Daoy (cell line): ENCODE measurements at places on chromosomes 1 and 21. TPM values are rescaled to one million over a fixed set of nuclear protein-coding genes. Genes with fewer than 3 reads are reported as not detected.
A peak's percentile ranks its signal among the peaks of the same experiment; 100 is the strongest.

The ITGB2 gene
- total RNA-seq = 0.09 and 1.0 TPM in 2 replicates

The TMIGD3 gene
- total RNA-seq = not detected in 2 replicates

The KDF1 gene
- total RNA-seq = 0.11 TPM in 1 of 2 replicates, not detected in the other

The REN gene
- total RNA-seq = not detected in 2 replicates

The TRIM67 gene
- 0.17 TPM in 1 of 2 replicates, not detected in the other for total RNA-seq

The TNFRSF18 gene
- 0.89 and 1.9 TPM in 2 replicates for total RNA-seq

The SPRR1B gene
- not detected in 2 replicates for total RNA-seq

The SERPINC1 gene
- not detected in 2 replicates for total RNA-seq

The PLA2G2D gene
- total RNA-seq = not detected in 2 replicates

The SIM2 gene
- 12.9 and 16.5 TPM in 2 replicates for total RNA-seq

The S100A10 gene
- total RNA-seq = 68.5 and 77.3 TPM in 2 replicates

DNA sequence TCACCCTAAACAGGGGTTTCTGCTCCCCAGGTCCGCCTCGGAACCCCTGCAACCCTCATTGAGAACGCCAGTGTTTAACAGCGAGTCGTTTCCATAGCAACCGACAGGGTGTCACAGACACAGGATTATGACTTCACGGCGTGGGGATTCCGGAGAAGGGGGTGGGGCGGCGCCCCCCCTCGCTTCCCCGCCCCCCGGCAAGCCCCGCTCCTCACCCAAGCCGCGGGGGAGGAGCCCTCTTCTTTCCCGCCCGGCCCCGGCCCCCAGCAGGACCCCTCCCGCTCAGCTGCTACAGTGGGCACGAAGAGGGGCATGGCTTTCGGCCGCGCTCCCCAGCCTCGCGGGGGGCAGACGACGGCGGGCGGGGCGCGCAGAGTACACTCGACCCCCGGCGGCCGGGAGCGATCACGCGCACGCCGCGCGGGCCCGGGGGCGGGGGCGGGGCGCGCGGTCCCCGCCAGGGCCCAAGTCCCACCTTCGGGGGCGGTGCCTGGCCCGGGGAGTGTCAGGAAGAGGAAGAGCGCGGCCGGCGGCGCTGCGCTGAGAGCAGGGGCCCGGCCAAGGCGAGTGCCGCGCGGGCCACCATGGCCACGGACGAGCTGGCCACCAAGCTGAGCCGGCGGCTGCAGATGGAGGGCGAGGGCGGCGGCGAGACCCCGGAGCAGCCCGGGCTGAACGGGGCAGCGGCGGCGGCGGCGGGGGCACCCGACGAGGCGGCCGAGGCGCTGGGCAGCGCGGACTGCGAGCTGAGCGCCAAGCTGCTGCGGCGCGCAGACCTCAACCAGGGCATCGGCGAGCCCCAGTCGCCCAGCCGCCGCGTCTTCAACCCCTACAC is at the start of gene EFHD2:
EFHD2 (plus strand) TSS at position 501 of the 835 bp plus-strand sequence; CDS start at position 585, 84 bp downstream.
- DNase-seq = peak; percentile 89

GRCh38 chr1:40014253-40014706 is 26.2 kb upstream of the CAP1 start:
- DNase-seq = no peak

- peak; percentile 15 for DNase-seq
Measured at GRCh38 chr1:199857108-199857507, 170.4 kb upstream of the NR5A2 start.

GRCh38 chr1:169363046-169363730 is 4.4 kb downstream of the NME7 start:
- DNase-seq = peak; percentile 79

DNA sequence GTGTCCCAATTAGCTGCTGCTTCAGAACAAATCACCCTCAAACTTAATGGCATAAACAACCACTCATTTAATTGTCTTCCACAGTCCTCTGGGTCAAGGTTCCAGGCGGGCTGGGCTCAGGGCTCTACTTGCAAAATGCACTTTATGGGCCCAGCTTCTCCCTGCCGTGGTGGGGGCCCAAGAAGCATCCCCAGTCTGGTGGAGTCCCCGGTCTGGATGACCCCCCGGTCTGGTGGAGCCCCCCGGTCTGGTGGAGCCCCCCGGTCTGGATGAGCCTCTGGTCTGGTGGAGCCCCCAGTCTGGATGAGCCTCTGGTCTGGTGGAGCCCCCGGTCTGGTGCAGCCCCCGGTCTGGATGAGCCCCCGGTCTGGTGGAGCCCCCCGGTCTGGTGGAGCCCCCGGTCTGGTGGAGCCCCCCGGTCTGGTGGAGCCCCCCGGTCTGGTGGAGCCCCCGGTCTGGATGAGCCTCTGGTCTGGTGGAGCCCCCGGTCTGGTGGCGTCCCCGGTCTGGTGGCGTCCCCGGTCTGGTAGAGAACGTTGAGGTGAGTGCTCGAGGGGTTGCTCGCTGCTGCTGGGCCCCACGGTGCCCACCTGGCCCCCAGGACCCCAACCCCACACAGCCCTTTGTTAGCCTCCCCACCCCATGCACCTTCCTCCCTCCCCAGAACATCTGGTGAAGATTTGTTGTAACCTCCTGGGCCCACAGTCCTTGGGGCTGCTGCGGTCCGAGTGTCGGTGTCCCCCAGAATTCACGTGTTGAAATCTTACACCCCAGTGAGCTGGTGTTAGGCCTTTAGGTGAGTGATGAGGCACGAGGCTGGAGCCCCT is 33.8 kb downstream of the POFUT2 start:
- DNase-seq = no peak

GRCh38 chr1:206030714-206031113 is 7.0 kb upstream of the CTSE start:
- DNase-seq = peak; percentile 69

- no peak for DNase-seq
Measured at GRCh38 chr1:161335796-161336195, 21.6 kb downstream of the SDHC start.

GRCh38 chr1:179087665-179088064 is 5.8 kb downstream of the TOR3A start:
- DNase-seq = peak; percentile 28

- peak; percentile 61 for DNase-seq
Measured at GRCh38 chr1:70459496-70460225, 48.6 kb downstream of the CTH start.

GRCh38 chr1:38173157-38173831 is 126.7 kb upstream of the POU3F1 start:
- DNase-seq = no peak

- DNase-seq = no peak
Measured at GRCh38 chr21:35102488-35103371, 53.6 kb upstream of the RUNX1 start.

GRCh38 chr1:229209386-229209785 is 61.5 kb upstream of the RAB4A start:
- peak; percentile 49 for DNase-seq

GRCh38 chr1:162151900-162152829 is 82.7 kb downstream of the NOS1AP start:
- no peak for DNase-seq

GRCh38 chr1:53655931-53656746 is 82.8 kb downstream of the GLIS1 start:
- peak; percentile 63 for DNase-seq

DNA sequence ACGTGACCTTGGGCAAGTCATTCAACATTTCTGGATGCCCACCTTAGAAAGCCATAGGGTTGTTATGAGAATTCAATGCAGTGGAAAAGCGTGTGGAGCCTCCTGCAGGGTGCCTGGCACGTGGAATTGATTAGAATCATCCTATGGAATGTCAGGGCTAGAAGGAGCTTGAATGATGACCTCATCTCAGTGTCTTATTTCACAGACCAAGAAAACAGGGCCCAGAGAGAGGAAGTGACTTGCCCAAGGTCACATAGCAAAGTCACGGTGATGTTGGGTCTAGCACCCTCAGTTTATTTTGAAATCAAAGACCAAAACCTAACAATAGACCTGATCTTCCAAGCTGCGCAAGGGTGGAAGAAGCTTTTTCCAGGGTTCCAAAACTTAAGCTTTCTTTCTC is 6.0 kb downstream of the TRABD2B start:
- DNase-seq = peak; percentile 62

DNA sequence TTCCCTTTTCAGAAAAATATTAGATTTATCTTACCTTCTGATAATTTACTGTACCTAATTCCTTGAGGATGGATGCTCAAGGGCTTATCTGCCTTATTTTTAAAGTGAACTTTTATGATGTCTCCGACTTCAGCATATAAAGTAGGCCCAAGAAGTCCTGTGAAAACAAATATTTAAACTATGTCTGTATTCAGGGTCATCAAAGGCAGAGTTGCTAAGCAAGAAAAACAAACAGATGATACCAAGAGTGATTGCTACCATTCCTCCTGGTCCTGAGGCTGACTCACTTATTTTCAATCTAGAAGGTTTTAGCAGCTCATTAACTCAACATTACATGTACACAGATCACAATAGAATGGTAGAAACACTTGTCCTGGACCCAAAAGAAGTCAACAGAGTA is 14.1 kb downstream of the F5 start:
- DNase-seq = peak; percentile 10

GRCh38 chr1:203931953-203932352 is 70.6 kb downstream of the SNRPE start:
- DNase-seq = no peak

DNA sequence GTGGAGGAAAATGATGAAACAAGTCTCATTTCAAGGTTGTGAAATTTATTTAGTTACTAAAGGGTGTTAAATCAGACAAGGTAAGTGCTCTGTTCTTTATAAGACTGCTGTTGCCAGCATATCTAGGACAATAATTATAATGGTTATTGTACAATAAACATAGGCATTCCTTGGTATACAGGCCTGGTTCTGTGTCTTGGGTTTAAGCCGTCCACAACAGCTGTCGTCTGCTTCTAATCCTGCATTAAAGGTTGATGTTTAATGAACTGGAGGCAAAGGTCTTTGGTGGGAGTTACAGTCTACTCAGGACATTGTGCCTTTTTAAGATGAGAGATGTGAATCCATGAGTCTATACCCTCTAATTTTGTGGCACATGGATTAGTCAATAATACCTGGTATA is 23.4 kb upstream of the FMO4 start:
- DNase-seq = no peak

- no peak for DNase-seq
Measured at GRCh38 chr1:18657506-18658201, 27.0 kb downstream of the PAX7 start.

- no peak for DNase-seq
Measured at GRCh38 chr1:202200669-202201068, 7.1 kb downstream of the LGR6 start.

- no peak for DNase-seq
Measured at GRCh38 chr1:112318698-112319370, 77.2 kb upstream of the CTTNBP2NL start.

GRCh38 chr1:18411820-18412641 is 68.7 kb upstream of the KLHDC7A start:
- DNase-seq = no peak

DNA sequence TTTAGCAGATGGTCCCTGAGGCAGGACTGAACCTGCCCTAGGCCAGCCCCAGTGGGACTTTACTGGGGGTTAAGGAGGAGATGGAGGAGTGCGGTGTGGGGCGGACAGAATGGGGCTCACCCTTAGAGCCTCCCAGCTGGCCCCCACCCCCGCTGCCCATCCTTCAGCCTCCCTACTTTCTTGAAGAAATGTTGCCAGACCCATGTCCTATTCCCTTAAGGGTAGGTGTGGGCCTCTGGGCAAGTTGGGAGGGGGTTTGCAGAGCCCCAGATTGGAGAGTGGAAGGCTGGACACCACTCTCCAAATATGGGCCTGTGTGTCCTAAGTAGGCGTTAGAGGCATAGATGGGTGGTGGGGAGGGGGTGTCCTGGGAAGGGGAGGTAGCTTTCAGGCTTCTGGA is 19.2 kb upstream of the EPS8L3 start:
- DNase-seq = no peak

GRCh38 chr1:54364995-54365394 is 41.2 kb downstream of the SSBP3 start:
- no peak for DNase-seq

DNA sequence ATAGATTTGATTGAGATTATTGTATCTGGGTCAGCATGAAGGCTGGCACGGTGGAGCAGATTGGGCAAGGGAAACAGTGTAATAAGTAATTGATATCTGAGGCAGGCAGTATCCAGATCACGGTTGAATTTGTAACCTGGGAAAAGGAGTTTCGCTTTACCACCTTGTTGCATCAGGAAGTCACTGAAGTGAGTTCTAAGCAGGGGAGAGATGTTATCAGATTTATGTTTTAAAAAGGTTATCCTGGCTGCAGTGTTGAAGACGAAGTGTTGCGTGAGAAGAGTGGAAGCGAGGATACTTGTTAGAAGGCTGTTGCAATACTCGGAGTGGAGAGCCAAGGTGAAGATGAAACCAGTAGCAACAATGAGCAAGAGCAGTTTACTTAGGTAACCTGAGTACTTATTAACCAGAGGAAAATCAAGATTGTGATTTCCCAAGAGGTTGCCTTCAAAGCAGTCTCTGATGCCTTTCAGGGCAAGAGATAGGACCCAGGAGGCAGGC is 77.8 kb downstream of the LHX9 start:
- no peak for DNase-seq

DNA sequence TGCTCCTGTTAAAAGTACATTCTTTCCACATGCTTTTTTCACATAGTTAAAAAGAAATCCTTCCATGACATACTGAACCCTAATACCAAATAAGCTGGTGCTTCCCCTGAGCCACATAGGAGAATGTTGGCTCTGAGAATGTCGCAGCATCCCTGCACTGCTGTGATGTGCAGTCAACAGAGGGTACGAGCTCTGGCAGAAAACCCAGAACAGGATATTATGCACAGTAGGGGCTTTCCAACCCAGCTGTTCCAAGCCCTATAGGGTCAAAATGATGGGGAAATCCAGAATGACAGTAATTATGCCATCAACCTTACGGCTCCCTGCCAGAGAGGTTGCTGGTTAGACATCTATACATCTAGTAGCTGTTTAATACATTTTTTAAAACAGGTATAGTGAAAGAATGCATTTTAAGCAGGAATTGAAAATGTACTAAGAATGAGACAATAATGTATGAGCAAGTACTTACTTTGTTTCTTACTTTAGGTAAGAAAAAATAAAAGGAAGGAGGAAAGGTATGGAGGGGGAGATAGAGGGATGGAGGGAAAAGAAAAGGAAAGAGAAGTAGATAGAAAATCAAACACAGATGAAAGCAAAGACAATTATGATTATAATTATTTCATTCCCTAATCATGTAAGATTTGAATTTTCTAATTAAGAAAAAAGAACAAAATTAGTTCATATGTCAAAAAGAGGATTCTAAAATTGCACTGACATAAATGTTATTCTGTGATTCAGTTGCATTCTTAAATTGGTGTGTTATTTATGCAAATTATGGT is 126.0 kb downstream of the NR5A2 start:
- DNase-seq = peak; percentile 37

- no peak for DNase-seq
Measured at GRCh38 chr21:45033791-45034555, 40.4 kb upstream of the ADARB1 start.
